ENCODE measurements at places on chromosomes 3 and 15.

DNA sequence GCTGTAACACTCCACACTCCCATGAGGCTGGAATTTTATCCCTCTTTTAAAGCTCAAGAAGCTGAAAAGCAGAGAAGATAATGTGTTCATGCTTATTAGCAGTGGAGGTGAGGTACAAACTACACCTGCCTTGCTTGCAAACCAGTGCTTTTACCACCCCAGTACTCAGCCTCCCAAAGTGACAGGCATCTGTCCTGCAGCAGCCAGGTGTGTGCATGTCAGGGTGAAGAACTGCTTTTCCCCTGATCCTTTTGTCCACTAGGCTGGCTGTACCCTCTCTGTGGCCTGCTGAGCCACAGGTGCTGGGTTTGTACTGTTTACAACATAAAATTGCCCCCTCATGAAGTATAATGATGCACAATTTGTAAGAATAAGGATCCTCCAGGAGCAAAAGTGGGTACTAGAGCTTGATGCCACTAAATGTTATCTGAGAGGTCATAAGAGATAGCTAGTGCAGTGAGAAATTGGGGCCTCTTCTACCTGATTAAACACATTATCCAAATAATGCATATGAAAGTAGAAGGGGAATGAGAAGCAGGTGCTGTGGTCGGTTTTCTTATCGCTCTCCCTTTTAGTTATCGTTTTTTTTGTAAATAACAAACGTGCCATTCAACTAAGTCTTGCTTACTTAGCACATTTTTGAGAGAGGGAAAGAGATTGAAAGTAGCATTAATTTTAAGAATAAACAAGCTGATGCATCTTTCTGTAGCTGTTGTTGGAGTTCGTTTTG, 39.2 kb upstream of the GADL1 start:
- no peak for DNase-seq

- DNase-seq, result no peak
These were observed 1.1 kb downstream of the KCNH8 start for GRCh38 chr3:19149368-19149767.

DNA sequence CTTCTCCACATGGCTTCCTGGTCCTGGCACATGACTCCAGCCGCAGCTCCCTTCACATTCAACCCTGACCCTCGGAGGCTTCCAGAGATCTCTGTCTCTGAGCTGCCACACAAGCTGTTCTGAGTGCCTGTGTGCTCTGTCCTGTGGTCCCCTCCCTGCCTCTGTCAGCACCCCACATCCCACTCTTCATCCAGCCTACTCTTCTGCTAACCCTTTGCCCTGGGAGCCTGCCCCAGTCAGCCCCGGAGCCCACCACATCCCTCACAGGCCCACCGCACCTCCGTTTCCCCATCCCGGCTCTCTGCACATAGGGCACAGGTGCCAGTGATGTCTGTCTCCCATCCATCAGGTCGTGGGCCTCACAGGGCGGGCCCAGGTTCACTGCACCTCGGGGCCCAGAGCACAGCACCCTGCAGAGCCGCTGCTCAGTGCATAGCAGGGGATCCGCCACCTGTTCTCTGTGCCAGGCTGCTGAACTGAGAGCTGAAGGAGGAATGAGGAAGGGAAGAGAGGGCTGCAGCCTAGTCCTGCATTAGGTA, 133.6 kb downstream of the UACA start:
- no peak for DNase-seq

GRCh38 chr3:37973246-37974054, 17.1 kb upstream of the VILL start:
- DNase-seq, result no peak

- peak; percentile 83 for DNase-seq
These were observed 1.8 kb downstream of the RCCD1 start for GRCh38 chr15:90956274-90957030.

DNA sequence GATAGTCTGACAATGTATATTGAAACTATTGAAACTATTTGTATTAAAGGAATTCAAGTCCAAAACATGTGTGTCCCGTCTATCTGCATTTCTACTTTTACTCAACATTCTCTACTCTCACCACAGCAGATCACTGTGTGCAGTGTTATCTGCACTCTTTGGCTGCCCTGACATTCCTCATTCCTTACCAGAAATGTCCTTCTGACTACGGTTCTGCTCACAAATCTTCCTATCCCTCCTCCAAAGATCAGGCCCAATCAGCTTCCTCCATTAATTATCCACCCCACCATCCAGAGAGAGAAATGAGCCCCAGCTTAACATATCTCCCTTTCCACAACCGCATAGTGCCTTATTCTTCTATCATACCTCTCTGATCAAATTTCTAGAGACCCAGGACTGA, 94.7 kb downstream of the TBL1XR1 start:
- DNase-seq, result peak; percentile 10

GRCh38 chr3:124084022-124084881, 92.3 kb upstream of the ROPN1 start:
- no peak for DNase-seq

DNA sequence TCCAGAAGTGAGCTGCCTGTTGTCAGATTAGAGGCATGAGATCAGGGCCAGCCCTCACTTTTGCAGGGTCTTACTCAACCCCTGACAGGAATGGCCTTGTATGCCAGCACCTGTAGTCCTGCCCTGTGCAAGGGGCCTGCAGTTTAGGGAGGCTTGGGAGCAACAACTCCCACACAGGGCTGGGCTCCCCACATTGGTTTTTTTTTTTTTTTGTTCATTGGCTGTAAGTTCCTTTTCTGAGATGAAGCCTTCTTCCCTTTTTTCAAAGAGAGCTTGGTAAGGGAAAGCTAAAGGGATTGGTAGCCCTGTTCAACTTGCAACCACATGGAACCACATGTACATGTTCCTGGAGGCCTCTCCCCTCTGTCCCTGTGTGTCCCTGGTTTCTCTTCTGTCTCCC, 46.4 kb downstream of the TNFAIP8L3 start:
- DNase-seq, result no peak

GRCh38 chr3:113912552-113913236, 35.1 kb upstream of the ZDHHC23 start:
- DNase-seq, result peak; percentile 51

GRCh38 chr3:47578119-47578632, 489 bp downstream of the CSPG5 start:
- peak; percentile 78 for DNase-seq

DNA sequence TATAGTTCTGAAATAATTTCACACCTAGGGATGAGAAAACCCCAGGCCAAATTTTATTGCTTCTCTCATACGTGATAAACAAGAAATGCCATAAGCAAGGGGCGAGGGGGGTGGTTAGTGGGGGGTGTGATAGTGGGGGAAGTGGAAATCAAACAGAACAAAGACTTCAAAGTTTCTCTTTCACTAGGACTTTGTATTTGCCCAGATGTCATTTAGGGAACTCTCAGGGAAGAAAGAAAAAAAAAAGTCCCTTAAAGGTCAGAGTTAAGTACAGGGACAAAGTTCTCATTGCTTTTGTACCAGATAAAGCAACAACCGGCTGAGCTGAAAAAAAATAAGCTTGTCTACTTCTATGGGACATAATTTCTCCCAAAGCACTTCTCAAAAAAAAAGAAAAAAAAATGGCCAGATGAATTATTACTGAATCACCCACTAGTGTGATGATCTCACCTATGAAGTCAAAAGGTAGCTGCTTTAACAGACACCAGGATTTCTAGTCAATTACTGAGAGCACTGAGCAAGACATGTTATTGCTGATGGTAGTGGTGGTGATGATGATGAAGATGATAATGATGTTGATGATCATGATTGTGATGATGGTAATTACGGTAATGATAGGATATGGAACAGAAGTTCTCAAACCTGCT, 56.2 kb downstream of the FHIT start:
- DNase-seq, result no peak

- peak; percentile 49 for DNase-seq
These were observed 34.8 kb upstream of the RAB6B start for GRCh38 chr3:133930341-133930933.

DNA sequence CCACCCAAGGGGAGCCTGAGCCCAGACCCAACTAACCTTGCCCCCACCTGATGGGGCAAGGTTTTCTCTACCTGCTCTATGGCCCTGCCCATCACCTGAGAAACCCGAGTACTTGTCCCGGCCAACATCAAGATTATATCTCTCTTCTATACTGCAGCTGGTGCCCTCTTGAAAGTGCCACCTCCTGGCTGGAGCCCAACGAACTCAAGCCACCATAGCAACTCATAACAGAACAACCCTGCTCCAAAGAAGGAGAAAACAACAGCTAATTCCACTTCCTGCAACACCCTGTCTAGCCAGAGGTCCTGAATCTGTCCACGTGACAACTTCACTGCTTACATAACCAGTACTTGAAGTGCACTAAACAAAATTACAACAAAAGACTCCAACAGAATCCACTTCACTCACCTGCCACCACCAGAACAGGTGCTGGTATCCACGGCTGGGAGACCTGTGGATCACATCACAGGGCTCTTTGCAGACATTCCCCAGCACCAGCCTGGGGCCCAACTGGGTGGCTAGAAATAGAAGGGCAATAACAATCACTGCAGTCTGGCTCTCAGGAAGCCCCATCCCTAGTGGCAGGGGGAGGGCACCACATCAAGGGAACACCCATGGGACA, 49.2 kb downstream of the PIERCE2 start:
- DNase-seq, result no peak

GRCh38 chr3:81425198-81425868, 336.1 kb downstream of the GBE1 start:
- no peak for DNase-seq

DNA sequence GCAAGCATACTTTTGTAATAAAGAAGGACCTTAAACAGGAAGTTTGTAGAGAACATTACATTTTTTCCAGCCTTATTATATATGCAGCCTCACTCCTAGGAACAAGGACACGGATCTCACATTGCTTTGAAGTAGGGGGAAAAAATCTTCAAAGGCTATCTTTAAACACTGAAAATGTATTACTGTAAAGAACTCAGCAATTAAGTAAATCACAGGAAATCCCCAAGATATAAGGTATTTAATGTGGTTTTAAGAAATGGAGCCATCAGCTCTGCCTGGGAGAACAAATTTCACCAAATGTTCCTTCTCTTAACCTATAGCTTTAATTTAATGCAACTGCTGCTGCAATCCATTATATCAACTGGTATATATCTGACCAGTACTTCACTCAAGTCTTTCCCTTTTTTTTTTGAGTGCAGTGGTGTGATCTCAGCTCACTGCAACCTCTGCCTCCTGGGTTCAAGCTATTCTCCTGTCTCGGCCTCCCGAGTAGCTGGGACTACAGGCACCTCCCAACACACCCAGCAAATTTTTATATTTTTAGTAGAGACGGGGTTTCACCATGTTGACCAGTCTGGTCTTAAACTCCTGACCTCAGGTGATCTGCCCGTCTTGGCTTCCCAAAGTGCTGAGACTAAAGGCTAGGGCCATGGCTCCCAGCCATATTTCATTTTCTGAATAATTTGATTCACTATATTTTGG, 2.8 kb downstream of the BTLA start:
- no peak for DNase-seq

GRCh38 chr3:73451301-73451944, 173.3 kb downstream of the PDZRN3 start:
- DNase-seq, result no peak

DNA sequence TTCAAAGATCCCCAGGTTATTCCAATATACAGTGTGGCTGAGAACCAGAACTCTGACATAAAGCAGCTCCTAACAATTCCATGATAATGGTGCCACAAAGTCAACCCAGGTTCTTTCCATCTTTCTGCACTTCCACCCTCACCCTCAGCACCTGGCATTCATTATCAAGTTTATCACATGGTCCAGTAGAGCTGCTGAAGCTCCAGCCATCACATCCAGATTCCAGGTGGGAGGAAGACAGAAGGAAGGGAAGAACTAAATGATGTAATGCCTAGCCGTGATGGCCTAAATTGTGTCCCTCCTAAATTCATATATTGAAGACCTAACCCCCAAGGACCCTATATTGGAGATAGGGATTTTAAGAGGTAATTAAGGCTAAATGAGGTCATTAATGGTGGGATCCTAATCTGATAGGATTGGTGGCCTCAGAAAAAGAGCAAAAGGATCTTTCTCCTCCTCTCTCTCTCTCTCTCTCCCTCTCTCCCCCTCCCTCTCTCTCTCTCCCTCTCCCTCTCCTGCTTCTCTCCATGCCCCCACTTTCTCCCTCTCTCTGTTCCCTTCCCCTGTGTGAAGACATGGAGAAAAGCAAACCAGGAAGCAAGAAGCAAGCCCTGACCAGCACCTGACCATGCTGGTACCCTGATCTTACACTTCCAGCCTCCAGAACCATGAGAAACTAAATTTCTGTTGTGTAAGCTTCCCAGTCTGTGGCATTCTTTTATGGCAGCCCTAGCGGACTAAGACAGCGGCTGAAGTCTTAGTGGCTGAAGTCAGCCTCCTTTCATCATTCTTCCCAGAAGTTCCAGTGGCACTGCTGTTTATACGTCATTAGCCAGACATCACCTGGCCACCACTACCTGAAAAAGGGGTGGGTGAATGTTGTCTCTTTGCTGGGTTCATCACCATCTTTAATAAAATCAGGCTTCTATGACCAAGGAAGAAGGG, 369.7 kb upstream of the PROK2 start:
- no peak for DNase-seq

GRCh38 chr15:65399997-65400396, 22.2 kb upstream of the IGDCC3 start:
- no peak for DNase-seq

DNA sequence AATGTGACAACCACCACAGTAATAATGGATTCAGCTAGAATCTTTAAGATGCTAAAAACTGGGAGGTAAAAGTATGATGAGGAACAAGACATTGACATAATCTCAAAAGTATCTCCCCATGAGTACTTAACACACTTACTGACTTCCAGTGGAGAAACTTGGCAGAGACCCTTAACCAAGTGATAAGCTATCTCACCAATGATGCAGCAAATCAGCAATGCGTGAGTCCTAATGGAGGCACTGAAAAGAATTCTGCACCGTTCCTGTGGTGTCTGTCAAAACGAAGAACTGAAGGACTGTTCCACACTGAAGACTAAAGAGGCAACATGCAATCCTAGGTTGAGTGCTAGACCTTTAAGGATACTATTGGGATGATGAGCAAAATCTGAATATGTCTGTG, 67.9 kb upstream of the OCA2 start:
- DNase-seq, result peak; percentile 71

DNA sequence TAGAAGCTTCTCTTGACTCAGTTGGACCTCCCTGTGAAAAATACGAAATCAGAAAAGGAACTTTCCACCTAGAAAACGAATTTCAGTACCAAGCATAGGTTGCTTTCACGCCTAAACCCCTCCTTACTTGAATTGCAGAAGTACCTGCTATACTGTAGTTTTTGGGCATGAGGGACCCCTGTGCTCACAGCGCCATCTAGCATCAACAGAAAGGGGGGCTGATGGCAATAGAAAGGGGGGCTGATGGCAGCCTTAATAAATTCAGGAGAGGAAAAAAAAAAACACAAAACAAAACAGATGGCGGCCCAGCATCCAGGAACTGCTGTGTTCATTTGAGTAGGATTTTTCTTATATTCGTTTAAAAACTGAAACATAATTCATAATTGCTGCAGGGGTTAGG, 96.7 kb downstream of the NPAP1 start:
- DNase-seq, result no peak

Measured in erythroblast (primary cell).